Activated CD8-positive, alpha-beta T cell treated with anti-CD3 and anti-CD28 coated beads for 36 hours (primary cell): ENCODE measurements at places on chromosomes 16 and 17. TPM values are rescaled to one million over a fixed set of nuclear protein-coding genes. Genes with fewer than 3 reads are reported as not detected.

The CDH8 gene
- not detected for total RNA-seq

The CBFA2T3 gene
- 0.14 TPM for total RNA-seq

The CASKIN2 gene
- total RNA-seq, result 2.2 TPM

- H3K4me3 ChIP-seq, result no peak overlapping the region
- H3K27ac ChIP-seq, result peak overlapping the region; percentile 76
- H3K4me1 ChIP-seq, result peaks cover 28% of the 10 kb centered on the region
- no peaks in the 10 kb centered on the region for H3K27me3 ChIP-seq
- peaks cover 31% of the 10 kb centered on the region for H3K36me3 ChIP-seq
Observed at GRCh38 chr17:29674281-29674680, 51.6 kb upstream of the CORO6 start.

- peaks cover 20% of the 10 kb centered on the region for H3K27me3 ChIP-seq
- H3K36me3 ChIP-seq, result no peaks in the 10 kb centered on the region
- H3K4me1 ChIP-seq, result no peaks in the 10 kb centered on the region
- H3K4me3 ChIP-seq, result no peak overlapping the region
- no peak overlapping the region for H3K27ac ChIP-seq
- DNase-seq, result no peak
Observed at GRCh38 chr17:34300652-34301370, 15.3 kb downstream of the CCL11 start.

DNA sequence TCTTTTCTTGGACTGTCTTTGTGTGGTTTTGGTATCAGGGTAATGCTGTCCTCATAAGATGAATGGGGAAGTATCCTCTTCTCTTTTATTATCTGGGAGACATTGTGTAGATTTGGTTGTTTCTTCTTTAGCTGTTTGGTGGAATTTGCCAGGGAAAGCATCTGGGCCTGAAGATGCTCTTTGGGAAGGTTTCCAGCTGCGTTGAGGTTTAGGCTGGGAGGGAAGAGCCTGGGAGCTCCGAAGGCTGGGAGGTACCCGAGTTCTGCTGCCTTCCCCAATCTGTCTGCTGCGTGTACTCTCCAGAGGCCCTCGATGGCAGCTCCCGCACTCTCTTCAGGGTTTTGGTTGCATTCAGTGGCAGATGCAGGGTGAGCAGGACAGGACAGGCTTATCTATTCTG lies 25.6 kb upstream of the CRISPLD2 start:
- DNase-seq, result no peak
- peaks cover 2% of the 10 kb centered on the region for H3K36me3 ChIP-seq
- no peaks in the 10 kb centered on the region for H3K27me3 ChIP-seq
- H3K4me1 ChIP-seq, result no peaks in the 10 kb centered on the region
- H3K4me3 ChIP-seq, result no peak overlapping the region
- no peak overlapping the region for H3K27ac ChIP-seq

DNA sequence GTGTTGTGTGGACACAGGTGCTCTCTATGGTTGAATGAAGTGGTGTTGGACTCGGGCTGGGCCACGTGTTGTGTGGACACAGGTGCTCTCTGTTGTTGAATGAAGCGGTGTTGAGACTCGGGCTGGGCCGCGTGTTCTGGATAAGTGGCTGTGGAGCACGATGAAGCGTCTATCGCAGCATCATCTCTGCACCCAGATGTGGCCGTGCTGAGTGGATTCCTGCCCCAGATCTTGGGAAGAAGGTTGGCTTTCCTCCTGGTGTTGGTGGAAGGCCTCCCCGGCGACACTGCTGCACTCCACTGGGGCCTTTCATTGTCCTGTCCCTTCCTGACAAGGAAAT lies 69.1 kb downstream of the RPTOR start:
- peaks cover 4% of the 10 kb centered on the region for H3K36me3 ChIP-seq
- no peaks in the 10 kb centered on the region for H3K27me3 ChIP-seq
- H3K4me1 ChIP-seq, result peaks cover 67% of the 10 kb centered on the region
- no peak for DNase-seq
- H3K4me3 ChIP-seq, result no peak overlapping the region

DNA sequence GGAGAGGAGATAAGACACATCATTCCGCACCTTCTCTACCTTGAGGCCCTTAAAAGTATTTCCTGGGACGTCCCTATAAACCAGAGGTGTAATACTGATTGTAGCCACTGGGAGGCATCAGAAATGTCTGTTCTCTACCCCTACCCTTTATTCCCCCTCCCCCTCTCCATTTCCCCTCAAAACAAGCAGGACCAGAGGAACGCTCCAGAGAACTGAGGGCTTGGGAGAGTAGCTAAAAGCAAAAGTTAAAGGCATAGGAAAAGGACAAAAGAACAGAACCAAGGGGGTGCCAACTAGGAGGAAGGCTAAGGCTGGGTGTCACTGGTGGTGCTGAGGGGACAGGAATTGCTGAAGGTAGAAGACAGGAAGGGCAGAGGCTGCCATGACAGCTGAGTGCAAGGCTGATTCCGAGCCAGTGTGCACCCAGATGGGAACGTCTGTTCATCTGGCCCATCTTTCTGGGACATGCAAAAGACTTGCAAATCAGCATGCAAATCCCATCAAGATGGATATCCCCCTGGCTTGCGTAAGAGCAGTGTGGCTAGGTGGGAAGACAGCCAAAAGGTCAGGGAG lies 6.7 kb downstream of the CAMTA2 start:
- H3K4me3 ChIP-seq, result no peak overlapping the region
- H3K4me1 ChIP-seq, result peaks cover 17% of the 10 kb centered on the region
- H3K27ac ChIP-seq, result peak overlapping the region; percentile 64
- H3K27me3 ChIP-seq, result no peaks in the 10 kb centered on the region

DNA sequence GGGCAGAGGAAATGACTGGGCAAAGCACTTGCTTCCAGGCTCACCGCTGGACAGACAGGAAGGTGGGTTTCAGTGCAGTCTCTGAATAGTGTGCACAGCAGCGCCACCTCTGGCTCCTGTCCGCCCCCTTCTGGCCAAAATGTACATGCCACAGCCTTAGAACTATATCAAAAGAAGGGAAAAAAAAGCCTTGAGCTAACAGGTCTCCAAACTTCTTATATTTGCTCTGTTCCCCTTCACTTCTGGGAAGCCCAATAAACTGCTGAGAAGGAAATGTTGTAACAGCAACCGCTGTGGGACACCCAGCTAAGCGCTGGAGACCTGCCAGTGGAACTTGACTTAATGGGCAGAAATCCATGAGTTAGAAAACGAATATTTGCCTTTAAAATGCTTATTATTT lies 17.5 kb downstream of the COG7 start:
- peaks cover 2% of the 10 kb centered on the region for H3K4me1 ChIP-seq
- no peak overlapping the region for H3K4me3 ChIP-seq
- H3K27me3 ChIP-seq, result no peaks in the 10 kb centered on the region
- peaks cover 18% of the 10 kb centered on the region for H3K36me3 ChIP-seq
- H3K27ac ChIP-seq, result no peak overlapping the region
- DNase-seq, result peak; percentile 85

GRCh38 chr17:78589885-78590284 lies 12.7 kb upstream of the DNAH17 start:
- H3K36me3 ChIP-seq, result no peaks in the 10 kb centered on the region
- H3K27me3 ChIP-seq, result peaks cover 3% of the 10 kb centered on the region
- H3K27ac ChIP-seq, result no peak overlapping the region

DNA sequence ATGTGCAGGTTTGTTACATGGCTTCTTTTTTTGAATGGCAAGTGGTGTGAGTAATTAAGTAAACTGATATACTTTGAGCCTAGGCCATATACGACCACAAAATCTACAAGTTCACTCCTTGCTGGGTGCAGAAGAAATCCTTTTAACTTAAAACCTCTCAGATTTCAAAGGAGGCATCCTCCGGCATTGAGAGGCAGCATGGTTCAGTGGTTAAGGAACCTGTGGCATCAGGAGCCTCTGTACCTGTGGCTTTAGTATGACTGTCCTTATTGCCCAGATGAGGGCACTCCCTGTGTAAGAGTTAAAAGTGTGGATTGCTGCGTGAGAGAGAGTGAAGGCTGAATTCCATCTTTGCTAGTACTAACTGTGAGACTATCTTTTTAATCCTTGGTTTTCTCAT lies 3.3 kb downstream of the NLRP1 start:
- H3K4me3 ChIP-seq, result no peak overlapping the region
- H3K27me3 ChIP-seq, result no peaks in the 10 kb centered on the region
- H3K27ac ChIP-seq, result no peak overlapping the region
- H3K36me3 ChIP-seq, result peaks cover 51% of the 10 kb centered on the region

DNA sequence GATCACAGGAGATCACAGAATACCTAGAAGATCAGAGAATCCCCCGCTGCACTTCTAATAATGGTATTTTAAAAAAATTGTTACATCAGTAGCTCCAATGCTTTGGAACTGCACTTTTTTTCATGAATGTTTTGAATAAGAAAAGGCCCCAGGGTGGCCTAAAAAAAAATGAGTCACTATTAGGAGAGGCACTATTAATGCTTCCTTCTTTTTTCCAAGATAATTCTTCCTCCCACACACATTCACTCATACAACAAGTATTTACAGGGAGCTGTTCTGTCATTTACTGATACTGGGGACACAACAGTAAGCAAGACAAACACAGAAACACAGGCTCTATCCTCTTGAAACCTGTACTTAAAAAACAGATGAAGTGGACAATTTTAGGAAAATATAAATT lies 675 bp upstream of the PDZD9 start:
- no peak for DNase-seq
- H3K4me1 ChIP-seq, result peaks cover 10% of the 10 kb centered on the region
- H3K27me3 ChIP-seq, result no peaks in the 10 kb centered on the region
- H3K36me3 ChIP-seq, result no peaks in the 10 kb centered on the region
- no peak overlapping the region for H3K27ac ChIP-seq
- H3K4me3 ChIP-seq, result peak overlapping the region; percentile 31
